ENCODE measurements at places on chromosomes 2 and 18.

DNA sequence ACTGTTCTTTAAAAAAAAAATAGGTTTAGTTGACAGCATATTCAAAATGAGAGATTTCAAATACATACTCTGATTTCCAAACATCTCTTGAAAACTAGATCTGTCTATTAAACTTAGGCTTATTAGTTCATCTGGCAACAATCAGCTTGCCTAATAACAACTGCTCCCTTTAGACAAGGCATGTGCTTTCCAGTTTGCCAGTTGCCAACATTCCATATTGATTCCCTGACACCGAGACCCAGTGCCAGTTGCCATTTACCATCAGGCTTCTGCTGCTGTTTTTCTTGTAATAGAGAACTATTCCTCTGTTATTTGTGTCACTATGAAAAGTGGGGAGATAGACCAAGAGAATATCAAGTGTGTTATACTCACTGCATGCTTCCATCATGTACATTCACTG lies 256.0 kb downstream of the C1D start:
- no peak for DNase-seq

DNA sequence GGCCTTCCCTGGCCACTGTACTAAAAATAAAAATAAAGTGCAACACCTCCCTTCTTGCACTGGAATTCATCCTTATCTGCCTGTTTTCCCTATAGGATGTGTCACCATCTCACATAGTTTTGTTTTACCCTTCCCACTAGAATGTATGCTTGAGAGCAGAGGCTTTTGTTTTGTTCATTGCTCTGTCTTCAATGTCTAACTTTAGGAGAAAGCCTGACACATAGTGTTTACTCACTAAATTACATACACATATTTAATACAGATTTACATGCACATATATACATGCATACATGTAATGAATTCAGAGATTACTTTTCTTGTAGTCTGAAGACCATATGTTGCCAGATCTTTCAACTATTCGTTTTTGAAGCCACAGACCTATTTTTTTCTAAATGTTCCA lies 23.0 kb downstream of the CD302 start:
- DNase-seq = no peak

GRCh38 chr2:135162786-135163185 lies 110.7 kb downstream of the RAB3GAP1 start:
- no peak for DNase-seq

DNA sequence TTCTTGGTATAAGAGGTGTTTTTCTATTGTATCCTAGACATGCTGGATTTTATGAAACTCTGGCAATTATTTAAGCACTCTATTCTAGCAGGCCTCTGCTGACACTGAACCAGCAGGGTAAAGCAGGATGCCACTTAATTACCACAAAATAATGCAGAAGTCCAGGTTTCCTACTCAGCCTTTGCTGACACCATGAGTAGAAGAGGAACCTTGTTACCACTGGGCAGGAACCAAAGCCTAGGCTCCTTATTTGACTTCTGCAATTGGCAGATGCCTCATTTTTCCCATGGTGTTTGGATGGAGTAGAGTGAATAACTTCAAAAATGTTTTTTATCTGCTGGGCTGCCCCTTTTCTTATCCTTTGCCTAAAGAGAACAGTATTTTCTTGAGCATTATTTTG lies 60.8 kb downstream of the THNSL2 start:
- DNase-seq = no peak

- DNase-seq = no peak
These were observed 555 bp downstream of the TMEM18 start for GRCh38 chr2:676647-677055.

DNA sequence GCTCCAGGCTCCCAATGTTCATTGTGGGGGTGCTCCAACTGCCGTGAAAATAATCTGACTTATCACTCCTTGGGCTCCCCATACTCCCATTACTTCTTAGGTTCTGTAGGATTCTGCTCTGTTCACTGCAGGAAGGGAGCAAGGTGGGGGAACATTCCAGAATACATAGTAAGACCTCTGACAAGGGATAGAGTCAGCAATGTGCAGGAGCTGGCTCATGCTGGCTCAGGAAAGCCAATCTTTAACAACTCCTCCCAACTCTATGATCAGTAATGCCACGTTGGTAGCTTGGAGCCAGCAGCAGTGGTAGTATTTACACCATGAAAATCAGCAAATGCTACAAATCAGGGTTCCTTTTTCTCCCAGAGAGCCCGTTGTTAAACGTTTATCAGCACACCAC lies 44.4 kb downstream of the FECH start:
- no peak for DNase-seq

DNA sequence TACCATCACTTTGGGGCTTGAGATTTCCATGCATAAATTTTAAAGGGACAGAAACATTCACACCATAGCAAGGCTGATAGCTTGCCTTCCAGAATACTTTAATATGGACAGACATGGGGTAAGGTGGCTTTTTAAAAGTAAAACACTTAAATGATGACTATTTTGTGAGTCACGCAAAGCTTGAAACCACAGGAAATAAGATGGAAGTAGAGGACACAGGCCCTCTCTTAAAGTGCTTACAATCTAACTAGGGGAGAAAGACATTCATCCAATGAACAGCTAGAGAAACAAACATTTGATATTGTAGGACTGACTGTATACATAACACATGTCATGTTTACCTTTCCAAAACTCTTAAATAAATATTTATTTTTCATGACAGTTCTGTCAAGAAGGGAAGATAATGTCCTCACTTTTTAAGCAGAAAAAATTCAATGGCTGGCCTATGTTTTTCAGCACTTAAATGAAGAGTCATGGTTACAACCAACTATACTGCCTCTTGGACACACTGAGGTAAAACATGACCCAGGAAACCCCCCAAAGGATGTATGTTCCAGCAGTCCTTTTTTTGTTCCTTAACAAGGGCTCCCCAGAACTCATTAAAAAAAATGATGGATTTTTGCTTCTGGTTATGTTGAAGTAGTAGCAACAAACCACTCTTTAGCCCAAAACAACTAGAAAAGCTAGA lies 120.0 kb upstream of the RBMS1 start:
- no peak for DNase-seq

GRCh38 chr2:167310442-167310841 lies 422.2 kb downstream of the XIRP2 start:
- no peak for DNase-seq

- DNase-seq = no peak
These were observed 45.6 kb upstream of the ZC3H15 start for GRCh38 chr2:186440506-186440905.

GRCh38 chr2:104901037-104901881 lies 47.3 kb downstream of the POU3F3 start:
- DNase-seq = no peak

Data from stimulated activated CD4-positive, alpha-beta T cell treated with anti-CD3 and anti-CD28 coated beads, Interleukin-1b, Interleukin-23, amount 100 ng/mL, for 1 hour (primary cell).